HepG2 (cell line): ENCODE measurements at places on chromosomes 6 and 20. TPM values are rescaled to one million over a fixed set of nuclear protein-coding genes. Genes with fewer than 3 reads are reported as not detected.

DNA sequence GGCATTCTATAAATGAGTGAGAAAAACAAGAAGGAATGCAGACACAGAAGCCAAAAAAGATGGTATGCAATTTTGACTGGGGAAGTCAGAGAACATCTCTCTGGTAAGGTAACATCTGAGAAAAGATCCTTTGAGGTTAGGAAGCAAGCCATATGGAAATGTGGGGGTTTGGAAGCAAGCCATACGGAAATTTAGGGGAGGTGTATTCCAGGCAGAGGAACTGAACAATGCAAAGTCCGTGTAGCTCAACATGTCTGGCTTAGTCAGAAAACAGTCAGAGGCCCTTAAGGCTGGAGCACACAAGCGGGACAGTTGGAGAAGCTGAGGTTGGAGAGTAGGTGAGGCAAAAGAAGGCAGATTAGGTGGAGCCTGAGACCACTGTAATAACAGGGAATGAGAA lies 35.3 kb downstream of the RALGAPA2 start:
- no peak for DNase-seq

DNA sequence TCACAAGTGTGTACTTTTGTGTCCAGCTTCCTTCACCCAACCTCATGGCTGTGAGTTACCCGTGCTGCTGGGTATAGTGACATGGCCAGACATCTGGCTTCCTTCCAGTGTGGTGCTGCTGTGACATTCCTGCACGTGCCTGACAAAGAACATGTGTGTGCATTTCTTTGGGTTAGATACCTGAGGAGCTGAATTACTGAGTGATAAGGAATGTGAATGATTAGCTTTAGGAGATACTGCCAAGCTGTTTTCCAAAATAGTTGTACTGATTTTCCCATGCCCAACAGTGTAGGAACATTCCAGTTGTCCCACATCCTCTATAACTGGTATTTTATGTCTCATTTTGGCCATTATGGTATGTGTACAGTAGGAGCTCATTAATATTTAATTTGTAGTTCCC lies 132.5 kb downstream of the PREX1 start:
- no peak for DNase-seq

- no peak for DNase-seq
Observed at GRCh38 chr20:25548613-25549086, 36.7 kb downstream of the NINL start.

- DNase-seq: no peak
Observed at GRCh38 chr6:1689141-1689540, 79.4 kb downstream of the FOXC1 start.

DNA sequence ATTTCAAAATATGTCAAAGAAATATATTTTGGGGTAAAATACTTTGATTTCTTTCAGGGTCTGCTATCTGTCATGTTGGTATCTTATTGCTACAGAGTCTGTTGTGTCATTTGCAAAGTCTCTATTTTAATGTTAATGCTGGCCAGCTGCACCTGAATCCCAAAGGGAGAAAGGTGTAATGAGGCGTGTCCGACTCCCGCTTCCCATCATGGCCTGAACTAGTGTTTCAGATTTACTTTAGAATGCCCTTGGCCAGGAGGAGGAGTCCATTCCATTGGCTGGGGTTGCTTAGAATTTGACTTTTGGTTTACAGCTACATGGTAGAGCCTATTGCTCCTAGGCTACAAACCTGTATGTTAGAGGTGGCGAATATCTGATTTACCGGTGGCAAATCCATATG lies 69.3 kb downstream of the FAM50B start:
- no peak for DNase-seq

DNA sequence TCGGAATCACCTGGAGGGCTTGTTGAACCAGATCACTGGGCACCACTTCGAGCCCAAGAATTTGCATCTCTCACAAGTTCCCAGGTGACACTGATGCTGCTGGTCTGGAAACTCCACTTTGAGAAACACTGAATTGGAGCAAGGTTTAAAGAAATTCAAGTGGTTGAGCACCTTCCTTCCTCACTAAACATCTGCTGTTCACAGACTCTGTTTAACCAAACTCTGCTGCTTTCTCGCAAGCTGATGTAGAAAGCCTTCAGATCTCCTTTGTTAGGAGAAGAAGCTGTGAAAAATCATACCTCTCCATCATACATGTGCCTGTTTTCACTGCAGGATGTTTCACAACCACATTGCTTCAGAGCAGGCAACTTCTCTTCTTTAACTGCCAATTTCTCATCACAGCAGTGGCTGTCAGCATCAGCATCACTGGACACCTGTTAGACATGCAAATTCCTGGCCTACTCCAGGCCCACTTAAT lies 87.5 kb upstream of the TOP1 start:
- no peak for DNase-seq

- no peak for DNase-seq
Observed at GRCh38 chr6:139695361-139695760, 320.9 kb upstream of the CITED2 start.

GRCh38 chr20:45392733-45393132 lies 14.6 kb upstream of the TP53TG5 start:
- DNase-seq: no peak

GRCh38 chr20:2624190-2624589 lies 28.2 kb upstream of the NOP56 start:
- DNase-seq: no peak

DNA sequence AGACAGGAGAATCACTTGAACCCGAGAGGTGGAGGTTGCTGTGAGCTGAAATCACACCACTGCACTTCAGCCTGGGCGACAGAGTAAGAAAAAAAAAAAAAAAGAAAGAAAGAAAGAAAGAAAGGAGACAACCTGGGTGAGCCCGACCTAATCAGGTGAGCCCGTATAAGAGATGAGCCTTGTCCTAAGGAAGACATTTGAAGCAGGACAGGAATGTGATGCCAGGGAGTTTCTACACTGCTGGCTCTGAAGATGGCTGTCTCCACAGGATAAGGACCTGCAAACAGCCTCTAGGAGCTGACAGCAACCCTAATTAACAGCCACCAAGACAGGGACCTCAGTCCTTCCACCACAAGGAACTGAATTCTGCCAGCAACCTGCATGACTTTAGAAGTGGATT lies 41.9 kb downstream of the NHLRC1 start:
- DNase-seq: no peak

DNA sequence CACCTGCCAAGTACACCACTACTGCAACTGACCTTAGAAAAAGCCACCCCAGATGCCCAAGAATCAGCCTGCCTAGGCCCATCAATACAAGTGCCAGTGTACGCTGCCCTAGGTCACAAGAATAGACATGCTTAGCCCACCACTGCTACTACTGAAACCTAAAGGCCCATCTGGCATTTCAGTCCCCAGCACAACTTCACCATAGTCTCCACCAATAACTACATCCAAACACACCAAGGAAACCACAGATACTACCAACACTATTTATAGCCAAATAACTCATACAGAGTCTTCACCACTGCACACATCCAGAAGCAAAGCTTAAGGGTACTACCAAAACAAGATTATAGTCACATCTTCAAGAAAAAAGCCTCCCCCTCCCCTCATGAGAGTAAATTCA lies 28.2 kb downstream of the TREML4 start:
- no peak for DNase-seq

The TNFRSF6B gene
- not detected in 2 replicates for total RNA-seq

The PRND gene
- not detected in 2 replicates for total RNA-seq

The ATXN1 gene
- 16.3 and 20.7 TPM in 2 replicates for total RNA-seq

The SMOC2 gene
- not detected in 2 replicates for total RNA-seq

The PET117 gene
- 48.2 and 52.3 TPM in 2 replicates for total RNA-seq

The NFKBIL1 gene
- total RNA-seq: 13.9 and 19.5 TPM in 2 replicates

The BPI gene
- total RNA-seq: not detected in 2 replicates
